ENCODE measurements at places on chromosomes 2 and 18. TPM values are rescaled to one million over a fixed set of nuclear protein-coding genes. Genes with fewer than 3 reads are reported as not detected.
A peak's percentile ranks its signal among the peaks of the same experiment; 100 is the strongest.

DNA sequence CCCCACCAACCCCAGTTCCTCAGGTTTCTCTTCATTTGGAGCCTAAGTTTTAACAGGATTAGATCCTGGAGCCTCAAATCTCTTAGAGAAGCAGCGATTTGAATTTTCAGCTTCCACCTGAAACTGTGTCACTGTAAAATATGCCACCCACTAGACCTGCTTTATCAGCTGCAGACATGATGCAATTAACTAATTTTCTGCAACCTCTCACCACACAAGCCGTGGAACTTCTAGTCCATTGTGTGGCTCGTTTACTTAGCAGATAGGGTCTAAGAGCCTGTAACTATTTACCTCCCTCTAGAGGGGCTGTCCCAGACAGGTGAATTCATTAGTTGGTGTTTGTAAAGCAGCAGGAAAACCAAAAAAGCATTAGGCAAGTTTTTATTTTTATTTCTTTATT lies 31.6 kb upstream of the FZD5 start:
- no peaks in the 10 kb centered on the region for H3K36me3 ChIP-seq
- DNase-seq: peak; percentile 47
- H3K27ac ChIP-seq: peak overlapping the region; percentile 73
- H3K4me3 ChIP-seq: no peak overlapping the region
- no peaks in the 10 kb centered on the region for H3K27me3 ChIP-seq

- H3K27ac ChIP-seq: peak overlapping the region; percentile 43
- no peaks in the 10 kb centered on the region for H3K36me3 ChIP-seq
- DNase-seq: no peak
- no peaks in the 10 kb centered on the region for H3K27me3 ChIP-seq
- no peak overlapping the region for H3K4me3 ChIP-seq
Measured at GRCh38 chr2:235048549-235048948, 96.7 kb downstream of the SH3BP4 start.

DNA sequence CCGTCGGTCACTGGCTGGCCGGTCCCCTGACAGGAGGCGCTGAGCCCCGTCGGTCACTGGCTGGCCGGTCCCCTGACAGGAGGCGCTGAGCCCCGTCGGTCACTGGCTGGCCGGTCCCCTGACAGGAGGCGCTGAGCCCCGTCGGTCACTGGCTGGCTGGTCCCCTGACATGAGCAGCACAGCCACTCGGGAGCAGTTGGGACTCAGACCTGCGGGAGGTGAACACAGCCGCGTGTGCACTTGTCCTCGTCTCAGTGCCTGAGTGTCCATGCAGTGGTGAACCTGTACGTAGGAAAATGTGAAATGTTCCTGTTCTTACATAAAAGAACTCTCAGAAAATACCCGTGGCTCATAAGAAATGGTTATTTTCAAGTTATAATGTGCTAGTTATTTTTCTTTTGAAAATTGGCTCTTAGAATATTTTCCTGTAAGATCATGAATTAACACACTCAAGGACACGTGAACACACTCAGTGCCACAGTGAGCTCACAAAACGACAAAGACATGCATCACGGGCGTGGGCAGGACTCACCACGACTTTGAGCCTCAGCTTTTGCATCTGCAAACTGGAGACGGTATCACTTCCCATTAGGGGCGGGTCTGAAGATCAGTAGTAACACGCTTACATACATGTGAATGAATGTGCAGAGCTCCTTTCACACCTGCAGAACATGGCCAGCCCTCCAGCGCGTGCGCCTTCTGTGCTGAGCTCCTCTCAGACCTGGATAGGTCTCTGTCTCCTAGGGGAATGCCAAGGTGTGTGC lies 21.1 kb upstream of the NFATC1 start:
- no peaks in the 10 kb centered on the region for H3K27me3 ChIP-seq
- H3K36me3 ChIP-seq: no peaks in the 10 kb centered on the region
- H3K27ac ChIP-seq: no peak overlapping the region
- DNase-seq: no peak
- no peak overlapping the region for H3K4me3 ChIP-seq

DNA sequence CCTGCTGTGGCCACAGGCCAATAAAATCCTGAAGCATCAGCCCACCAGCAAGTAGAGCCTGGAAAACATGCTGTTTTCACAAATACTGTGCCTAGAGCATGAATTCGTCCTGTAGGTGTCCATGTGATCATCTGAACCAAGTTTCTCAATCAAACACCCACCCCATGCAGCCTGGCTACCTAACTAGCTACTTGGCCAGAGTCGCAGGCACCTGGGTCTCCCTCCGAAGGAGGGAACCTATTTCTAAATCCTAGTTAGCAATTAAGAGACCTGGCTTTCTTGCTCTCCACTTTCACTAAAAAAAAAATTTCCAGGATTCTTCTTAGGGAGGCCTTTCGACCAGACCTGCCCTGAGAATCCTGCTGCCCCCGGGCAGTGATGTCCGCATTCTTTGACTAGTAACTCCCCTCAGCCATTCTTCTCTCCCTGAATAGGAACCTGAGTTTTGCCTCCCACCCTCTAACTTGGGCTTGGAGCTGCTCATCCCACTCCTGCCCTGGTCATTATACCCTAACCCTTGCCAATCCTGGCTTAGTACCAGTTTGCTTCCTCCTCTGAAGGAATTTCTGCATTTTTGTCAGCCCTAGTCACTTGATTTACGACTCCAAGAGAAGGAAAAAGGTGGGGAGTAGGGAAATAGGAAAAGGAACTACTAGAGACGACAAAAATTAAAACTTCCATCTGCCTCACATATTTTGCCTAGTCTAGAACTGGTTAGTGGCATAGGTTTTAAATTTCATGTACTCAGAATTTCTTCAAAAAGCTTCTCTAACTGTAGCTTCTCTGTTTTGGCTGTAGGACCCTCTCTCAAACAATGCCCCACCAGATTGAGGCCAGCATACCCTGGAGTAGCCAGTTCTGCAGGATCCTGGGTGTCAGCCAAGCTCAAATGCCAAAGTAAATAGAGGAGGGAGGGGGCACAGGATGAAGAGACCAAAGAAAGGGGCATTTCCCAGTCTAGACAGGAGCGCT lies 25.4 kb upstream of the TANK start:
- no peak overlapping the region for H3K4me3 ChIP-seq
- peak overlapping the region; percentile 31 for H3K27ac ChIP-seq
- peaks cover 21% of the 10 kb centered on the region for H3K4me1 ChIP-seq

- H3K36me3 ChIP-seq: no peaks in the 10 kb centered on the region
- no peaks in the 10 kb centered on the region for H3K27me3 ChIP-seq
- H3K4me3 ChIP-seq: no peak overlapping the region
- no peak for DNase-seq
- no peak overlapping the region for H3K27ac ChIP-seq
Measured at GRCh38 chr2:165054652-165055051, 99.3 kb upstream of the SLC38A11 start.

- H3K4me3 ChIP-seq: no peak overlapping the region
- no peaks in the 10 kb centered on the region for H3K36me3 ChIP-seq
- H3K27me3 ChIP-seq: no peaks in the 10 kb centered on the region
- H3K4me1 ChIP-seq: peaks cover 13% of the 10 kb centered on the region
- no peak overlapping the region for H3K27ac ChIP-seq
- no peak for DNase-seq
Measured at GRCh38 chr18:62790871-62791772, 75.8 kb downstream of the PHLPP1 start.

DNA sequence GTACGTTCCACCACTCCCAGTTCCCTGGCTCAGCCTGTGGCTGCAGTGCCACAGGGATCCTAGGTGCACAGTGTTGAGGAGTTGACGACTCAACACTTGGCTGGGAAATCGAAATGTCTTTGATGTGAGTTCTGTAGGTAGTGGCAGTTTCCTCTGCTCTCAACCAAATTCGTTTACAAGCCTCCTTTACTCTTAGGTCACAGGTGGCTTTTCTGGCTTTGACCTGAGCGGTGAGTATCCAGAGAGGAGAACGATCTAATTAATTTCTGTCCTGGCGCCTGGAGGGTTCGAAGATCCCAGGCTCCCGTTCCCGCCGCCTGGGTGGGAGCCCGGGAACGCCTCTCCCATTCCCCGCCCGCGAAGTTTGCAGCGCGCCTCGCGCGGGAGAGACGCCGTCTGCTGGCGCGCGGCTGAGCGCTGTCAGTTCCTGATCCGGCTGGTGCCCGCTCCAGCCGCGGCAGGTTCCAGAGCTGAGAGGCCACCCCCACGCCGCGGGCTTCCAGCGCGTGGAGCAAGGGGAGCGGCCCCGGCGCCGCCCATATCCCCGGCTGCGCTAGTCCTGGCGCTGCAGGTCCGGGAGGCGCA lies at the start of gene LAMA3:
LAMA3 (plus strand) TSS at position 423 of the 585 bp plus-strand sequence. CDS start 231 bp downstream, outside the sequence.
- peak; percentile 86 for DNase-seq
- peaks cover 10% of the 10 kb centered on the region for H3K27me3 ChIP-seq
- H3K27ac ChIP-seq: peak within 1 kb of the TSS; percentile 67
- H3K36me3 ChIP-seq: no peaks in the 10 kb centered on the region
- H3K4me1 ChIP-seq: peaks cover 5% of the 10 kb centered on the region
- peak within 1 kb of the TSS; percentile 43 for H3K4me3 ChIP-seq

The SRD5A2 gene
- 0.52 TPM for total RNA-seq

The KIAA2012 gene
- not detected for total RNA-seq

GRCh38 chr2:101872480-101872879 lies 119.3 kb upstream of the IL1R2 start:
- H3K27me3 ChIP-seq: no peaks in the 10 kb centered on the region
- no peak for DNase-seq
- no peaks in the 10 kb centered on the region for H3K4me1 ChIP-seq
- H3K36me3 ChIP-seq: peaks cover 4% of the 10 kb centered on the region

DNA sequence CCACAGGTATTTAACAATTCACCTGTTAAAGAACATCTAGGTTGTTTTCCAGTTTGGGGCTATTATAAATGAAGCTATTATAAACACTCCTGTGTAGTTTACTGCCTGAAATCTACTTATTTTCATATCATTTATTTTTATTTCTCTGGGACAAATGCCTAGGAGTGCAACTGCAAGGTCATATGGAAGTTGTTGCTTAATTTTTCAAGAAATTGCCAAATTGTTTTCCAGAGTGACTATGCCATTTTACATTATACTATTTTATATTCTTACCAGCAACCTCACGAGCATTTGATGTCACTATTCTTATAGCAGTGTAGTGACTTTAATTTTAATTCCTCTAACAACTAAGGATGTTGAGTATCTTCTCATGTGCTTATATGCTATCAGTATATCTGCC lies 298.4 kb downstream of the EXOC6B start:
- H3K4me3 ChIP-seq: no peak overlapping the region
- H3K36me3 ChIP-seq: no peaks in the 10 kb centered on the region
- no peak for DNase-seq
- H3K27me3 ChIP-seq: no peaks in the 10 kb centered on the region

GRCh38 chr2:36762764-36763490 lies 66.4 kb downstream of the VIT start:
- no peak overlapping the region for H3K27ac ChIP-seq
- no peaks in the 10 kb centered on the region for H3K36me3 ChIP-seq
- H3K4me3 ChIP-seq: no peak overlapping the region
- no peaks in the 10 kb centered on the region for H3K4me1 ChIP-seq

The CD207 gene
- not detected for total RNA-seq

The NETO1 gene
- total RNA-seq: not detected

The ZNF396 gene
- total RNA-seq: 2.0 TPM

The RESP18 gene
- not detected for total RNA-seq

The FNDC4 gene
- 15.6 TPM for total RNA-seq

DNA sequence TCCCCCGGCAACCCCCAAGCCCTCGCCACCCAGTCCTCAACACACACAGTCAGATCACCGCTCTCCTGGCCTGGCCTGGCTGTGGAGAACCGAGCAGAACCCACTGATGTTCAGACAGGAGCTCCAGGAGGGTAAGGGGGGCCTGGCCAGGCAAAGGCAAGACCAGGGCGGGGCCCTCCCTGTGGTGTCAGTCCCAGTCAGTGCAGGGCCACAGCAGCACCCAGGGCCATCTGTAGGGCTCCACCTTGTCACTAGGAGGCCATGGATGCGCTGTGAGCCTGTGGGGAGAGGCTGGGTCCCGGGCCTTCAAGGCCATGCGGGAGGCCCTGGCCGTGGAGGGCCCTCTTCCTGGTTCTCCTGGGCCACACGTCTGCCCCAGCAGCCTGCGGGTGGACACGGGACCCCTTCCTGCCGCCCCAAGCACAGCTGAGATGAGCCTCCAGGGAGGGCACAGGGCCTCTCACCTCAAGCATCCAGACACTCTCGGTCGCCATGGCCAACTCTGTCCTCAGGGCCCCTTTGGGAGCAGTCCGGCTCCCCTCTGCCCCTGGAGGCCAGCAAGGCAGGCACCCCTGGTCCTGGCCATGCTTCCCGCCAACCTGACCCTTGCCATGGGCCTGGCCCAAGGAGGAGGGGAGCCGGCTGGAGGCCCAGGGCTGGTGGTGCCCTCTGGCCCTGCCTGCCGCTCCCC lies 2.0 kb downstream of the ANO7 start:
- no peaks in the 10 kb centered on the region for H3K27me3 ChIP-seq
- H3K27ac ChIP-seq: no peak overlapping the region
- no peak overlapping the region for H3K4me3 ChIP-seq
- no peaks in the 10 kb centered on the region for H3K36me3 ChIP-seq
- H3K4me1 ChIP-seq: peaks cover 4% of the 10 kb centered on the region

The CXCR1 gene
- total RNA-seq: not detected

DNA sequence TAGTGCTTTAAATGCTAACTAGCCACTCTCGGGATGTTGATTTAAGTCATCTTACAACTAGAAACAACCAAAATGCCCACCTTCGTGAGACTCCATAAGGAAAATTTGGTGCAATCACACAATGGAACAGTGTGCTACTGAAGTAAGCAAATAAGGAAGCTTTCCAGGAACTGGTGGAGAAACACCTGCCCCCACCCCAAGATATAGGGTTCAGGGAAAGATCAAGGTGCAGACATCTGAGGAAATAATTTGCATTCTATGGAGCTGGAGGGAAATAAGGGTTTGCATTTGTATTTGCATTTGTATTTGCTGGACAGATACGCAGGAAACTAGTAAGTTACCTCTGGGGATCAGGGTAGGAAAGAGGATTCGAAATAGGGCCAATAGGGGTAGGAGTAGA lies 90.9 kb downstream of the ACAA2 start:
- no peaks in the 10 kb centered on the region for H3K36me3 ChIP-seq
- peak overlapping the region; percentile 81 for H3K27ac ChIP-seq
- H3K4me3 ChIP-seq: no peak overlapping the region
- DNase-seq: no peak
- peaks cover 27% of the 10 kb centered on the region for H3K4me1 ChIP-seq

GRCh38 chr2:567865-568638 lies 109.2 kb downstream of the TMEM18 start:
- H3K4me1 ChIP-seq: peaks cover 6% of the 10 kb centered on the region
- no peaks in the 10 kb centered on the region for H3K36me3 ChIP-seq
- H3K4me3 ChIP-seq: no peak overlapping the region
- peak; percentile 55 for DNase-seq

The EDAR gene
- total RNA-seq: 0.12 TPM

- H3K36me3 ChIP-seq: no peaks in the 10 kb centered on the region
- no peaks in the 10 kb centered on the region for H3K27me3 ChIP-seq
- DNase-seq: no peak
- no peaks in the 10 kb centered on the region for H3K4me1 ChIP-seq
- H3K4me3 ChIP-seq: no peak overlapping the region
Measured at GRCh38 chr2:225806105-225806504, 406.6 kb downstream of the NYAP2 start.

The SCN3A gene
- 13.2 TPM for total RNA-seq

DNA sequence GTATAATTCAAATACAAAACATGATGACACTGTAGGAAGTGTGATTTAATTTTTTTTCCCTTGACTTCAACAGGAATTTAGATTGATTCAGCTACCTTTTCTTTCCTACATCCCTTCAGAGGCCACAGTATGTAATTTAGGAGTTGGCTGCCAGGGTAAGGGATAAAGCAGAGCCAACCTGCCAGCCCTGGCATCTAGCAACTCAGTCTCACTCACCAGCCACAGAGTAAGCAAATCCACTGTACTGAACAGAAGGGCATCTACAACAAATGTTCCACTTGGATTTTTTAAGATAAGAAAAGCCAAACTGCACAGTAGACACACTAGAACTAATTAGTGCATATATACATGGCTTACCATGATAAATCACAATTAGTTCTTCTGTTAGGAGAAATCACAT lies 54.3 kb upstream of the PEX13 start:
- no peaks in the 10 kb centered on the region for H3K36me3 ChIP-seq
- no peak overlapping the region for H3K27ac ChIP-seq
- H3K4me1 ChIP-seq: no peaks in the 10 kb centered on the region
- no peak for DNase-seq
- no peaks in the 10 kb centered on the region for H3K27me3 ChIP-seq

All from hepatocyte (in vitro differentiated cells).